ENCODE measurements at places on chromosomes 12 and 14.
A peak's percentile ranks its signal among the peaks of the same experiment; 100 is the strongest.

DNA sequence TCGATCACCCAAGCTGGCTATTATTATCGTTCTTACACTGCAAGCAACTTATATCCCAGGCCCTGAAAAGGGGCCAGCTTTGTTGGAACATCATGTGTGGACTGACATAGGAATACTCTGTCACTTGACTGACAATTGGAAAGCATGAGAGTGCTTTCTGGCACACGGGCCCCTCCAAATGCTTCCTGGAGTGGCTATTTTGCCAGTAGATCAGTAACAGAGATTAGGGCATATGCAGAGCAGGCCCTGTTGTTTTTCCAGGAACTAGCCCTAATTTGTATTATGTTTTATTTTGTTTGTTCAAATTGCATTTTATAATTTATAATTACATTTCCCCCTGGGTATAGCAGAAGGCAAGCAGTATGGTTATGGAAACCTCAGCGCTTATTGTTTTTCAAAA, 170.1 kb upstream of the FRMD6 start:
- no peak for DNase-seq

DNA sequence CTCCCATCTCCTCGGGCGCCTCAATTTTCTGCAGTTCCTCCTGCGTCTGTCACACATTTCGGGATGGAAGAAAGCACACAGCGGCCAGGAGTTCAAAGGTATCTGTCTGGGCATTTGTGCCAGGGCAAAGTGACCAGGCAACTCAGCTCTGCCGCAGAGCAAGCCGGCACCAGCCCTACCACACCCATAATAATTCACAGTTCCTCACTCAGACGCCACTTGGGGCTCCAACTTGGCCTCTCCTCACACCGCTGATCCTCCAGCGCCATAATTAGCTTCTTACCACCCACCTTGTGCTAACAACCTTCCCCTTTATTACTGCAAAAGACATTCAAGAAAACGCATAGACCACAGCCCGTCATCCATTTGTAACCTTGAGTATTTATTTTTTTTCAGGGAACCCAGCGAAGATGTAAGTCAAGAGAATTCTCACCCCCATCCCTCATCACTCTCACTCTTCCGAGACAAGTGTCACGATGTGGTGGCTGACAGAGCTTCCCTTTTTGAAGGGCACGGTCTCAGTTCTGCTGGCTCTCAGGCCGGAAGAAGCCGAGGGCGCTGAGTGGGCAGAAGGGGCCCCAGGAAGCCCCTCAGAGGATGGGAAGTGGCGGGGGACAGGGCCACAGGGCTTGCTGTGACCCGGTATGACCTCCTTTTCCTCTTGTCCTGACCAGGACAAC, 25.2 kb upstream of the NCOR2 start:
- no peak for DNase-seq

GRCh38 chr14:70742316-70742715, 67.0 kb downstream of the MAP3K9 start:
- no peak for DNase-seq

- no peak for DNase-seq
Measured at GRCh38 chr14:21334202-21334906, 49.5 kb downstream of the SUPT16H start.

DNA sequence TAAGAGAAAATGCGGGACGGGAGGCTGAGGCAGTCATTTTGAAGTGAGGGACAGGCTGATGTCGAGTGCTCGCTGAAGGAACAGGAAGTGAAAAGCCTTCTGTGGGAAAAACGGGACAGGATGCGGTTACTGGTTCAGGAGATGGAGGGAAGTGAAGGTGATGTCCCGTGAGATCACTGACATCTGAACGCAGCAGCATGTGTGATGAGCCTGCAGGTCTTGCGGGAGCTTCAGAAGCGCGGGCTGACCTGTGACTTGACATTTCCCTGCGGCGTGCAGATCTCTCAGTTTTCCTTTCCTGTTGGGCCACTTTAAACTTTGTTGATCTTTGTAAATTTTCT, 77.8 kb downstream of the DDX51 start:
- DNase-seq, result no peak

GRCh38 chr12:100795174-100795799, 711 bp downstream of the ANO4 start:
- no peak for DNase-seq

- peak; percentile 11 for DNase-seq
Measured at GRCh38 chr14:21748869-21749303, 75.3 kb upstream of the OR4E1 start.

- DNase-seq, result no peak
Measured at GRCh38 chr14:101707863-101708620, 53.5 kb upstream of the PPP2R5C start.

DNA sequence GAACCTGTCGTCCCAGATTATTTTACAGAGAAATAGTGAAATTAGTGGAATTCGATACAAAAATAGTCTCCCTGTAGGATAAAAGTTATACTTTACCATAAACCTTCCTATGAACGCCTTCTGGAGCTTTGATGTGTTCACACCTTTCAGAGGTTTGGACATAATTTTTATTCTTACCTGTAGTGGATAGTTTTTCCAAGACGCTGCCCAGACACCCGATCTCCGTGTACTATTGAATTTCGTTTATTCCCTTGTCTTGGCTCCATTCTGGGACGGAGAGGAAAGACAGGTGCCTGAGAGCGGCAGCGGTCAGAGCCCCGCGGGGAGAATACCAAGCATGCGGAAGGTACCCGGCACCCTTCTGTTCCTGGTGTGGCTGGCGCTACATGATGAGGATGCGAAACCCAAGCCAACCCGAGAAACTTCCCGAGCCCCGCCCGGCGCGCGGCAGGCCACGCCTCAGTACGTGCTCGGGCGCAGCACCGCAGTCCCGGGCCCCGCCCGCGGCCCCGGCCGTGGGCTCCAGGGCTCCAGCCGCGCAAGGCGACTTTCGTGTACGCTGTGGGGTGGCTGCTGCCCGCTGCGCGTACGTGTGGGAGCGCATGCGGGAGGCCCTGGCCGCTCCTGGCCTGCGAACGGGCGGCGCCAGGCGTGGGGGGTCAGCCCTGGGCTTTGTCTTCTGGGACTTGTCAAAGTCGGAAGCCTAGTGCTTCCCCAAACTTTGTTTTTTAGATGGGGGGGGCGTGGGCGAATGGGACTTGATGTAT, 11.3 kb upstream of the SNAPC1 start:
- no peak for DNase-seq

- DNase-seq, result no peak
Measured at GRCh38 chr14:91021991-91022621, 38.3 kb downstream of the RPS6KA5 start.

DNA sequence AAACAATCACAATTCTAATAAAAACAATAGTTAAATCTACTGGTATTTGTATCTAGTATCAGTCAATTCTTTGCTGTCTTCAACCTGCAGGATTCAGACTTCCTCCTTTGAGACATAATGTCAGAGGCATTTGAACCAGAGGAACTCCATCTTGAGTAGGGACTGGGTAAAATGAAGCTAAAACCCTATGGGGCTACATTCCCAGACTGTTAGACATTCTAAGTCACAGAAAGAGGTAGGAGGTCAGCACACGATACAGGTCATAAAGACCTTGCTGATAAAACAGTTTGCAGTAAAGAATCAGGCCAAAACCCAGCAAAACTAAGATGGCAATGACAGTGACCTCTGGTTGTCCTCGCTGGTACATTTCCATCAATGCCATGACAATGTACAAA, 48.2 kb upstream of the MAP3K9 start:
- no peak for DNase-seq

GRCh38 chr12:45730348-45731189, 1.1 kb downstream of the ARID2 start:
- peak; percentile 40 for DNase-seq

- DNase-seq, result no peak
Measured at GRCh38 chr12:118063576-118064391, 2.8 kb upstream of the WSB2 start.

All from activated CD4-positive, CD25-positive, alpha-beta regulatory T cell (primary cell).